HTR-8/SVneo (cell line): ENCODE measurements at places on chromosomes 12 and 14.

DNA sequence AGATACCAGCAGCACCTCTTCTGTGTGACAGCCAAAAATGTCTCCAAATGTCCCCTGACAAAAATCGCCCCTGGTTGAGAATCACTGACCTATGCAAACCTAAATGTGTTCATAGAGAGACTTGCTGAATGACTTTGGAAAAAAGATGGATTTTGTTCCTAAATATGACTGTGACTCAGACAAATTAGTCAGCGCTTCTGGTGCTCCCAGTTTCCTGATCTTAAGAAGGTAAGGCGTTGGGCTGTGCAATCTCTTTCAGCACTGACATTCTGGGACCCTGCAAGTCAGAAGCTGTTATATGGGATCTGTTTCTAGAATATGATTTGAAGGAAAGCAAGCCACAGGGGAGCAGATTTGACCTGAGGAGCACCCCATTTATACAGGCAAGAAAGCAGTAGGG is 90.6 kb upstream of the PWP1 start:
- DNase-seq: no peak

GRCh38 chr12:52918351-52918750 is 13.5 kb upstream of the KRT8 start:
- DNase-seq: no peak

DNA sequence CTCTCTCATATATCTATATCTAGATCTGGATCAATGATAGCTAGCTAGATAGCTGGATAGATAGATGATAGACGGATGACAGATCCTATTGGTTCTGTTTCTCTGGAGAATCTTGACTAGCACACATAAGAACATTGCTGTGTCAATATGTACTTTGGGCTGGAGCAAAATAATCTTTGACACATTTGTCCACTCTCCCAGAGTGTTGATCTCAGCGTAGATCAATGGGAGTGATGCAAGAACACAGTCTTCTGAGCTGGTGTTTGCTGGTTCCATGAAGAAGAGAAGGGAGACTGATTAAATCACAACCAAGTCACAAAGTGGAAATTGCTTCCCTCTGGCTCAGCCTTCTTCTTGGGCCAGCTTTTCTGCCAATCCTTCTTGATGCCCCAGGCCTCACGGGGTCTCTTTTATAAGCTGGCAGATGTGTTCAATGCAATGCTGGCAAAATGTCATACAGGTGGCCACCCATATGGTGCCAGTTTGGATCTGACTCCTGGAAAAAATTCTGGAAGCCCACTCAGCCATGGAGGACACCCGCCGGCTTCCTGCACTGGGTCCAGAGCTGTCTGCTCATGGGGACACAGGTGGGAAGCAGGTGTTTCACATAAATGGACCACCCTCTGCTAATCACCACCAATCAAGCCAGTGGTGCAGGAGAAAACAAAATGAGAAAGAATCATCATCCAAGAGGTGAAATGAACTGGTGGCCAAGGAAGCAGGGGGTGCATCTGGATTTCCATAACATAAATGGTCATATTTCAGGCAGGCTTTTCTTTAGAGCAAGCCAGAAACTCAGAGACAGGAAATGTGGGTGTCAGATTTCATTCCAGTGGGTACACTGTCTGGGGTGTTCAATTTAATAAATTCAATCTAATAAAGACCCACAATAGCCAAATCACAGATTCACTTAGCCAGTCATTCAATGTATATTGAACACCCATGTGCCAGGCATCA is 310.3 kb downstream of the DPF3 start:
- no peak for DNase-seq

- DNase-seq: no peak
These were observed 369.9 kb upstream of the PDE3A start for GRCh38 chr12:19998411-19998810.

DNA sequence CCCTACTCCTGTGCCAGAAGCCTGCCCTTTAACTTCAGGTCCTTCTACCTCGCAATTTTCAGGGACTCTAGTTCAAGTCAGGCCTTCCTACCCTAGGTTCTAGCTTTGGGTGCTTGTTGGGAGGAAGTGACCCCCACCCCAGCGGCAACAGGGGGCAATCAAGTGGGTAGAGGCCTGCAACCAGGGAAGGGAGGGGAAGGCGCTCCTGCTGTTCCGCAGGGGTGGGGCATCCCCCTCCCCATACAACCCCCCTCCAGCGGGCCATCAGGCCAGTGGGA is 204 bp upstream of the PRPH start:
- DNase-seq: no peak

DNA sequence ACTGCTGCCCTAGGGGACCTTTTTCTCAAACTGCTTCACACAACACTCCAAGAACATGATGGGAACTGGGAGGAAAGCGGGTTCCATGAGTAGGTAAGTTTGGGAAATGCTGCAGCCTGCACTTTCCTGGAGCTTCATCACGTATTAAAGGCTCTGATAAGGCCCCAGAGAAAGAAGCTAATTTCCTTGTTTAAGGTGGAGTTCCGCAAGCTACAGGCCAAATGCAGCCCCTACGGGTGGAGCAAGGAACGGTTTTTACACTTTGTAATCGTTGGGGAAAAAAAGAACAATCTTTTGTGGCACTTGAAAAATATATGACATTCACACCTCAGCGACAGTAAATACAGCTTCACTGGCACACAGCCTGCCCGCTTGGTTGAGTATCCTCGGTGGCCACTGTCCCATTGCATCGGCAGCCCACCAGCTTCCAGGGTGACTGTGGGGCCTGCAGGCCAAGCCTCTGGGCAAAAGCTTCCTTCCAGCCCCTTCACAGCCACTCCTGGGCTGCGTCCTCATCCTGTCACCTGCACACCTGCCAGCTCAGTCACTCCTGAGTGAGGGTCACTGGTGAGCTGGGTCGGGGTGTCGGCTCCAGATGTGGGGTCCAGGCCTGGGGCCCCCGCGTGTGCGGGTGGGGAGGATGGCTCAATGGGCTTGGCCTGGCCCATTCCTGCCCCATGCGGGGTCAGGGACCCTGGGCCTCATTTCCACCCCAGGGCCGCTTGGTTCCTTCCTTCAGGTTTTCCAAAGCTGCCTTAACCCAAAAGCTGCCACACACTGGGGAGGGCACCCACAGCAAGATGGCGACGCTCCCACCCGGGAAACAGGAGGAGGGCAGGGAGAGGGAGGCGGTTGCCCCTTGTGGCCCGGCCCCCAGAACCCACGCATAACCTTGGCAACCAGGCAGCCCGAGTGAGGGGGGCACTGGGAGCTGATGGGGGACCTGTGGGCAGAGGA is 2.4 kb downstream of the AMN start:
- DNase-seq: no peak

DNA sequence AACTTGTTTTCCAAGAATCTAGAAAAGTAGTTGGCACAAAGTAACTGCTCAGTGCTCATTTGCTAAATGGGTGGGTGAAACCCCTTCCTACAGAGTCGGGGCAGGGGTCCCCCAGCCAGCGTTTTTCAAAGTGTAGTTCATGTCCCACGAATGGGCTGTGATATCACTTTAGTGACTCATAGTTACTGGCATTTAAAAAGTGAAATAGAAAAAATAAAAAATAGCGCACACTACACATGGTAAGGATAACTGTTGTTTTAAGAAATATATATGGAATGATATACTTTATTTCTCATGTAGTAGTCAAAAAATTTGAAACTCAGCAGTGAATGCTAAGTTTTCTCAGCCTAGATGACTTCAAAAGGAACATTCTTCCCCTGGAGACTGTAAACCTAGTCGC is 250.4 kb downstream of the CHST11 start:
- no peak for DNase-seq

- peak; percentile 62 for DNase-seq
These were observed 7.2 kb downstream of the DTD2 start for GRCh38 chr14:31449971-31450610.

GRCh38 chr12:90245391-90245790 is 536.8 kb upstream of the ATP2B1 start:
- no peak for DNase-seq

DNA sequence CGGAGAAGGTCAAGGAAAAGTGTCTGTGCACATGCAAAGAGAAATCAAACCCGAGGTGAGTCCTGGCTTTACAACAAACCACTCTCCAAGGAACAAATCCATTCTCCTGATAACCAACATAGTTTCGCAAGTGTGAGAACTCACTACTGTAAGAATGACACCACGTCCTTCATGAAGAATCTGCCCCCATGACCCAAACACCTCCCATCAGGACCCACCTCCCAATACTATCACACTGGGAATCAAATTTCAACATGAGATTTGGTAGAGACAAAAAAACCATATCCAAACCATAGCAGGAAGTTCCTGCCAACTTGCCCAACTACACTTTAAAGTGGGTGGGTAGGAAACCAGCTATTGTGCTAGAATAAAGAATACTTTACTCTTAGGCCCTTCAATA is 2.4 kb upstream of the ERC1 start:
- DNase-seq: no peak

DNA sequence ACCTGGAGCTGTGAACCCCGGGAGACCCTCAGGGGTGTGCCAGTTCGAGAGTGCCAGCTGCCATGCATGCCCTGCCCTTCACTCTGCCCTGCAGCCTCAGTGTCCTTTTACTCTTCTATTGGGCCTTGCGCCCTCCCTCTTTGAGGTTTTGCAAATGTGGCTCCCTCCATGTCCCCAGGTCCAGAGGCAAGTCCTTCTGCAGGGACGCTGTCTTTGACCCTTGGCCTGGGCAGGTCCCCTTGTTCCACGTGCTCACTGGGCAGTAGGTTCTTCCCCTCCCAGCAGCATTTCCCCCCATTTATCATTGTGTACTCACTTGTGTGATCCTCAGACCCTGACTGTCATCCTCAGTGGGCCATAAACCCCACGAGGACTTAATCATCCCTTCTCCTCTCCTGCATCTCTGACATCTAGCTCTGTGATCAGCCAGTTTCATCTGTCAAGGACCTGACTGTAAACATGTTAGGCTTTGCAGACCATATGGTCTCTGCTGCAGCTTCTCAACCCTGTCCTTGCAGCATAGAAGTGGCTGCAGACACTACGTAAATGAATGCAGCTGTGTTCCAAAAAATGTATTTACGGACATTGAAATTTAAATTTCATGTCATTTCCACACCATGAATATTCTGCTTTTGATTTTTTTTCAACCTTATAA is 36.6 kb downstream of the TSPAN9 start:
- DNase-seq: no peak

- DNase-seq: no peak
These were observed 115.5 kb upstream of the PARP11 start for GRCh38 chr12:3988519-3989217.

DNA sequence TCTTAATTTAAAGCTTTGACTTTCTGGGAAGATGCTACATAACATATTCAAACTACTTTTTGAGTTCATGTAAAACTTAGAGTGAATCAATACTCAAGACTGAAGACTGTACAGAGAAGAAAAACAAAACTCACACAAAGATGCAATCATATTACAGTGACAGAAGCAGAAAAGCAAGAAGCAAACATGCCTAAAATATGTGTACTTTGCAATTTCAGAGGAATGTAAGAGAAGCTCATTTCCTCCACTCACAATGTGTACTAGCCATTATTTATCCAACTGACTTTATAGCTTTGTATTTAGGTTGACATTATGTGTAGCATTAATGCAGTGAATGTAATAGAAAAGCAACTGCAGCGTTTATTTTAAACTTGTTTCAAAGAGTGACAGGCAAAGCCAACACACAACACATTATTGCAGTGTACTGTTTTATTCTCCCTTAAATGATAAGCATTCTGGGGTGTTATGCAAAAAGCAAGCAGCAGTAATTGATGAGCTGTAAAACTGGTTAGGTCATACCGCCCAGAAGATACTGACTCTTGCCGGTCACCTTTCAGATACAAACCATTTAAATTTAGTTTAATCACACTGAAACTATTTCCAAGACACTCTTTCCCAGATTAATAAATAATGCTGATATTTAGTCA is 88.2 kb upstream of the PAWR start:
- DNase-seq: no peak

DNA sequence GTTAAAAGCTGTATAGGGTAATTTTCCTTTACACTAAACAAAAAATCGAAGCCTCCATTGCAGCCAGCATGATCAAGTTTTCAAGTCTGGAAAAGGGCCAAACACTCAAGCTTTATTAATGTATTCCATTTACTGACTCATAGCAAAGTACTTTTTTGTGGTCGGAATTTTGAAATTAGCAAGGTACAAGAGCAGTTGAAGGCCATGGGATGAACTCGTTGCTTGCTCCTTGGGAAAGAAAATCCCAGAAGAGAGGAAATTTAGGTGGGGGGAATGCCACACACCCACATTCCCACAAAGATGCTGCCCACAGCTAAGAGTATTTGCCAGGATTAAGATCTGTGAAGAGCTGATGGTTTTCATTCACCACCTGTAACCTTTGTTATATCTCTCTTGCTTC is 333.7 kb downstream of the EGLN3 start:
- DNase-seq: peak; percentile 13

DNA sequence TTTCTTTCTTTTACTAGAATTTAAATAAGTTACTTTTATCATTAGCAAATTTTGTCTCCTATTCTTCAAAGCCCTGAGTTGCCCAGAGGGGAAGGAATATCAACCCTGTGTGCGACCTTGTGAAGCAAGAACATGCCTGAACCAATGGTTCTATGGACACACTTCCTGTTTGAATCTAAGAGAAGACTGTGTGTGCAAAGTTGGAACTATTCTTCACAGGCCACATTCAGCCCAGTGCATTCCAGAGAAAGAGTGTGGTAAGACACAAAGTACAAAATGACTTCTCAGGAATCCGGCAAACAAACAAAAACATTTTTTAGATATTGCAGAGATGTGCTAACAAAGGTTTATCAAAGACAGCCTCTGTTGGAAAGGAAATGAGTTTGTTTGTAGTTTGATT is 90.8 kb upstream of the PTPRQ start:
- DNase-seq: no peak

GRCh38 chr14:21070610-21071224 is 613 bp downstream of the ARHGEF40 start:
- DNase-seq: no peak

DNA sequence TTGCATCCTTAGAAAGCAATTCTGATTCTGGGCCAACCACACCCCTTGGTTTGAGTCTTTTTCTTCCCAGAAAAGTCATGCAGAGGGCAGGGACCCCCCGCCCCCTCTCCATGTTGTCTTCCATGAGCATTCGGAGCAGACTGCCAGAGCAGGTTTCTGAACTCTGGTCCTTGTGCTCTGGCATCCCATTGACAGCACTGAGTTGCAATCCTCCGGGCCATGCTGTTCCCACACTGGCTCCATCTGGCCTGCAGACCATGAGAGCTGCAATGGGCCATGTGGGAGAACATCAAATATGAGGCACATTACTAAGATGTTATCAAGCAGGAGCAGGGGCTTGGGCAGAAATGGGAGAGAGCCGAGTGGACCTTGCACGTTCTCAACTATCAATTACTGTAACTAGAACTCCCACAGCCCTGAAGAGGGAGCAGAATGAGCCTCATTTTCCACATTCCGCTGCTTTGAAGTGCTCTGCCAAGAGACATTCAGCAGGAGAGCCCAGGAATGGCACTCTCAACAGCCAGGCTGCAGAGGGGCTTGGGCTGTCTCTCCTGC is 157.4 kb downstream of the STXBP6 start:
- DNase-seq: no peak
